CD8-positive, alpha-beta memory T cell (primary cell): ENCODE measurements at places on chromosomes 12 and 14.

GRCh38 chr12:27965966-27966365, 6.6 kb downstream of the PTHLH start:
- DNase-seq, result no peak

GRCh38 chr12:47141459-47141858, 61.7 kb upstream of the AMIGO2 start:
- no peak for DNase-seq

DNA sequence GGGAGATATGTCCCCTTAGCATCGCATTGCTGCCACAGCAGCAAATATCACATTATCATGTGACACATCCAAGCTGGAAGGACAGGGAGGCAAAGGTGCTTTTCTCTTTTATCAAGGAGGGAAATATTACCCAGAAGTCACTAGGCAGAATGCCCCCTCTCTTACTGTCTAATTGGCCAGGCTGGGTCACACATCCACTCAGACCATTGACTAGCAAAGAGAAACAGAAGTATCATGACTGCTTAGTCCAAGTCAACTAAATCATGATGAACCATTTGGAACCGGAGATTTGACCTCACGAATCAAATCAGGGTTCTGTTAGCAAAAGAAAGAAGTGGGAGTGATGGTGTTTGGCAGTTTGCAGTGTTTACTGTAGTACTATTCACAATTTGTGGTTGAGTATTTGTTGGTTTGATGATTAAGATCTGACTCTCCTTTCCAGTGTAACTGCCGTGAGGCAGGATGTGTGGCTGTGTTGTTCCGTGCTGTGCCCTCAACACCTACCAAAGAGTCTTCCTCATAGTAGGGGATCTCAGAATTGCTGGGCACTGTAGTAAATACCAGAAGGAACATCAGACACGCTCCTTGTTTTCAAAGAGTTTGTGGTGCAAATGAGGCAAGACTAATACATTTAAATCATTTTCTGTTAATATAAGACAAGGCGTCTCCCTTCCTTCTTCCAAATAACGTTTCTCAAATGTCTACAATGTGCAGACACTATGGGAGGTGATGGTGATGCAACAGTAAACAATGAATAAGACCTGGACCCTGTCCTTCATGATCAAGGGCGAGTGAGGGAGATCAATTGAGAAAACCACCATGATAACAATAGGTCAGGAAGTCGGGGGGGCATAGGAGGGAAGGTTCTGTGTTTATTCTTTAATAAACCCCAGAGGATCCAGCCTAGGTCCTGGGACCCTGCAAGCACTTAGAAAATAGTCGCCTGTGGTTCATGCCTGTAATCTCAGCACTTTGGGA, 194.4 kb upstream of the CRY1 start:
- no peak for DNase-seq

DNA sequence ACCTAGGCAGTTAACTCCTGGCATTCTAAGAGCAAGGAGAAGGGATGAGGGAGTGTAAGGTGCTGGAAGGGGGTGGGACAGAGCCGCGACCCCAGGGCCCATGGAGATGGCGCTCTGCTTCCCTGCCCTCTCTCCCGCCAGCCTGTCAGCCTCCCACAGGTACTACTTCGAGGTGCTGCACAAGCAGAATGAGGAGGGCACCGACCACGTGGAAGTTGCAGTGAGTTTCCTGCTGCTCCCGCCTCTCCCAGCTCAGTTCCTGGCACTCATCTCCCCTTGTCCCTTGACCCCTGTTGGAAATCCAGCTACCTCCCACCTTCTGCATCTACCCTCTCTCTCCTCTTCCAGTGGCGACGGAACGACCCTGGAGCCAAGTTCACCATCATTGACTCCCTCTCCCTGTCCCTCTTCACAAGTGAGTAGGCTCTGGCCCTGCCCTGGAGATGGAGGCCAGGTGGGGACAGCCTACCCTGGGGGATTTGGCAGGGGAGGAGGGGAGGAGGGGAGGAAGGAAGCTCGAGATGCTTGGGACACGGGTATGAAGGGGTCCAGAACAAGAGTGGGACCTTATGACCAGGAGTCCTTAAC, 88.2 kb downstream of the B4GALNT3 start:
- no peak for DNase-seq

DNA sequence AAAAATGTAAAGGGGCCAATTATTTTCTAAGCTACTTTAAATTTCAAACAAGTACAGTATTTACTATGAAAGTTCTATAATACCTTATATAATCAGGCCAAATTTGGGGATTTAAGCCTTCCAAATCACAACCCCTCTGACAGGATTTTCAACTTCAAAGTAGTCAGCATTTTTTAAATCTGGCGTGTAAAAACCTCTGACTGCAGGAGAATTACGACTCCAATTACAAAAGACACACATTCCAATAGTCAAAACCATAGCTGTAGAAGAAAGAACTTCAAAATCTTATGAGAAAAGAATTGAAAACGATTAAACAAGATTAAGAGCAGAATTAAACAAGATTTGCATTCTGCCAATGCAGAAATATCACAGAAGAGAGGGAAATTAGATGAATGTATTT, 12.7 kb downstream of the OSBPL8 start:
- no peak for DNase-seq

GRCh38 chr12:55051197-55051947, 31.6 kb downstream of the NEUROD4 start:
- no peak for DNase-seq

DNA sequence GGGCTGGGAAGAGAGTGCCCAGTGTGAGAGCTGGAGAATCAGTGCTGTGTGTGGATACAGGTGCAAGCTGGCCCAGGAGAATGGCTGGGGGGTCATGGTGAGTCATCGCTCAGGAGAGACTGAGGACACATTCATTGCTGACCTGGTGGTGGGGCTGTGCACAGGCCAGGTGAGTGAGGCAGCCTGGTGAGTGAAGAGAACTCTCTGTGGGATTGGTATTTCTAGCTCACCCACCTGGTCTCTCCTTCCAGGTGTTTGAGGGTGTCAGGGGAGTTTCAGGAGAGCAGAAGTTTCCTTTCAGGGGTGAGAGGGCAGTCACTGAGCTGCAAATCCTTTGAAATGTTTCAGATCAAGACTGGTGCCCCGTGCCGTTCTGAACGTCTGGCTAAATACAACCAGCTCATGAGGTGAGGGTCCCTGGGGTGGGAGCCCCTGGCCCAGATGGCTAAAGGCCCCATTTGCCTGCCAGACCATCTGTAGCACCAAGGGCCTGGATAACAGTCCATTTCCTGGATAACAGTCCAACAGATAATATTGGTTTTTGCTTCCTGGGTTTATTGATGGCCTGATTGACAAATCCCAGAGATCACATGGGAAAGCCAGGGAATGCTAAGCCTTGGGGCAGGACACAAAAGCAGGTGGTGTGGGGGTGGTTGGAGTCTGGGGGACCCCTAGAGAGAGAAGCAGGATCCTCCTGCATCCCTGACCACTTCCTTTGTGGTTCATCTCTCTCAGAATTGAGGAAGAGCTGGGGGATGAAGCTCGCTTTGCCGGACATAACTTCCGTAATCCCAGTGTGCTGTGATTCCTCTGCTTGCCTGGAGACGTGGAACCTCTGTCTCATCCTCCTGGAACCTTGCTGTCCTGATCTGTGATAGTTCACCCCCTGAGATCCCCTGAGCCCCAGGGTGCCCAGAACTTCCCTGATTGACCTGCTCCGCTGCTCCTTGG, 5.5 kb upstream of the ATN1 start:
- no peak for DNase-seq

DNA sequence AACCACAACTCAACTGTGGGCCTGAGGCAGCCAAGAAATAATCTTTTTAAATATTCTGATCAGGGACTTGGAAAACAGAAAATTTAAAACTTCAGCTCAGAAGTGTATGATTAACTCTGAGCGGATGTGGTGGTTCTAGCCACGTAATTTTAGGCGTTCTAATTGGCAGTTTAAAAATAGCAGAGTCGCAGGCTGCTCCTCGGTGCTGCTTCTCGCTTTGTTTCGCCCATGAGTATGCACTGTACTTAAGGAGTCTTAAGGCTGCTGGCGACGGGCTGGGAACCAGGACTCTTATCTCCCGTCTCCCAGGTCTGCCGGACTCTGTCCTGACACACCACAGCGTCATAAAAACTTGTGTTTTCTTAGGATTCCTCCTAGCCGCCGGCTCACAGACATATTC, 113.4 kb upstream of the PELI2 start:
- peak; percentile 28 for DNase-seq

- DNase-seq, result no peak
These were observed 35.7 kb downstream of the RIN3 start for GRCh38 chr14:92549105-92549858.

DNA sequence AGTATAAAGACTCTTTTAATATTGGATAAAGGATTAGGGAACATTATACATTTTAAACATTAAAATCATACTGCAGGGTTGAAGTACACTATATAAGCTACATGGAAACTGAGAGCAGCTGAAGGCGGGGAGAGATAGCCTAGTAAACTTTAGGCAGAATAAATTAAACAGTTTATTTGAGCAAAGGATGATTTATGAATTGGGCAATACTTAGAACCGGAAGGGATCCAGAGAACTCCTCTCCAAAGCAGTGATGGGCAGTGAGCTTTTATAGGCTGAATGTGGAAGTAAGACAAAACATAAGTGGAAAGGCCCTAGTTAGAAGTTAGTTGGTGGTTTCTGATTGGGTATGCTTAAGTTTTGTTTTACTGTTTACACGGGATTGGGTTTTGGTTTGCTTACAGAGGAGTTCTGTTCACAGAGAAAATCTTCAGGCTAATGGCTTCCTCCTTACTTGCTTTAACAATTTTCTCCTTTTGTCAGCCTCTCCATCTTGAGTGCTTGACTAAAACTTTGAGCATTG, 18.9 kb downstream of the LEMD3 start:
- no peak for DNase-seq

GRCh38 chr14:103196716-103197115, 73.5 kb downstream of the TNFAIP2 start:
- DNase-seq, result no peak

- DNase-seq, result no peak
These were observed 8.4 kb upstream of the TUBA1A start for GRCh38 chr12:49197256-49197655.

- DNase-seq, result no peak
These were observed 56.3 kb downstream of the CACNA1C start for GRCh38 chr12:2108975-2109671.

- no peak for DNase-seq
These were observed 5.5 kb upstream of the OAS1 start for GRCh38 chr12:112901271-112901670.

- no peak for DNase-seq
These were observed 12.0 kb upstream of the RTL1 start for GRCh38 chr14:100915560-100915959.

- DNase-seq, result no peak
These were observed 55.5 kb upstream of the SRSF5 start for GRCh38 chr14:69711477-69711876.

DNA sequence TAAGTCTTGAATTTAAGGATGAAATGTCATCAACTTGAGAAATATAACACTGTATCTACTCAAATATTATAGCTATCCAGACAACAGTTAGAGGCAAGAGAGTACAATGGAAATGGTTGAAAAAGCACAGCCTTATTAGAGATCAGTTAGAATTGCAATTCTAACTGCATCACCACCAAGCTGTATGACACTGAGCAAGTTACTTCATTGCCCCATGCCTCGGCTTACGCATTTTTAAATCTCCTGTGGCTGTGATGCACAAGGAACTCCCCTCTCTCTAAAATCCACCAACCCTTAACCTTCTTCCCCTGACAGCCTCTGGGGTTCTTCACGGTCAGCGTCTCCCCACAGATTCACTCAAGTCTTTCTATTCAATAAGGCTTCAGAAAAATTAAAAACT, 75.1 kb downstream of the MED13L start:
- DNase-seq, result no peak

DNA sequence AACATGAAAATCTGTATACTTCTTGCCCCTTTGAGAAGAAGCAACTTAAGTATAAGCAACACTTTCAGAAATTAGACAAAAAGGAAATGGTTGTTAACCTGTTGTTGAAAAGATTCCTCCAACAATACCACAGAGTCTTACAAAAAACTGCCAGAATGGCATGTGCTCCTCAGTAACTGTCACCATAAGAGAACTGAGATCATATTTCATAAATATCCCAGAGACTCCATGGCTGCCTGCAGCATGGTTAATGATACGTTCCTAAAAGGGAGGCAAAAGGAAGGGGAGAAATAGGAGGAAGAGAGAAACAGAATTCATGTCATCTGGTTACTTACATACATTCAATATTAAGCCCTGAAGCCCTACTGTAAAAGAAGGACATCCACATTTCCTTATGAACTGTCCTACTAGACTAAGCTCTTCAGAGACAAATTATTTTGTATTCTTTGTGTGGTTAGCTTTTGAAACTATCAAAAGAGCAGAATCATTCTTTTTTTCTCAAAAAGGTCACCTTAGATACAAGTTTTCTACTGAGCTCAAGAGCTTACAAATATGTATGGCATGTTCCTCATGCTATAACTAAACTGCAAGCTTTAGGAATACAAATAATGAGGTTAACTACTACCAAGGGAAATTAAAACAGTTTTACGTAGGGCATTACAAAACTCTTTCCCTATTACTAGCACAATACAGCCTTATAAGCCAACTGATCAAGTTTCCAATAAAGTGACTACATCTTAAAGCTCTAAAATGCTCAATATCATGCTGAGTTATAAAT, 37.8 kb downstream of the ERGIC2 start:
- no peak for DNase-seq

DNA sequence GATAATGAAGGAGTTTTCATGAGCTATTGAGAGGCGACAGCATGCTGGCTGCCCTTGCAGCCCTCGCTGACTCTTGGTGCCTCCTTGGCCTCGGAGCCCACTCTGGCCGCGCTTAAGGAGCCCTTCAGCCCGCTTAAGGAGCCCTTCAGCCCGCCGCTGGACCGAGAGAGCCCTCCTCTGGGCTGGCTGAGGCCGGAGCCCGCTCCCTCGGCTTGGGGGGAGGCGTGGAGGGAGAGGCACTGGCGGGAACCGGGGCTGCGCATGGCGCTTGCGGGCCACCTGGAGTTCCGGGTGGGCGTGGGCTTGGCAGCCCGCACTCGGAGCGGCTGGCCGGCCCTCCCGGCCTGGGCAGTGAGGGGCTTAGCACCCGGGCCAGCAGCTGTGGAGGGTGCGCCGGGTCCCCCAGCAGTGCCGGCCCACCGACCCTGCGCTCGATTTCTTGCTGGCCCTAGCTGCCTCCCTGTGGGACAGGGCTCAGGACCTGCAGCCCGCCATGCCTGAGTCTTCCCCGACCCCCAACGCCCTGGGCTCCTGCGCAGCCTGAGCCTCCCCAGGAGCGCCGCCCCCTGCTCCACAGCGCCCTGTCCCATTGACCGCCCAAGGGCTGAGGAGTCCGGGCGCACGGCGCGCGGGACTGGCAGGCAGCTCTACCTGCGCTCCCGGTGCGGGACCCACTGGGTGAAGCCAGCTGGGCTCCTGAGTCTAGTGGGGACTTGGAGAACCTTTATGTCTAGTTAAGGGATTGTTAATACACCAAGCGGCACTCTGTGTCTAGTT, 20.1 kb upstream of the PAWR start:
- no peak for DNase-seq

GRCh38 chr14:77457115-77457521, 283 bp downstream of the VIPAS39 start:
- DNase-seq, result no peak

DNA sequence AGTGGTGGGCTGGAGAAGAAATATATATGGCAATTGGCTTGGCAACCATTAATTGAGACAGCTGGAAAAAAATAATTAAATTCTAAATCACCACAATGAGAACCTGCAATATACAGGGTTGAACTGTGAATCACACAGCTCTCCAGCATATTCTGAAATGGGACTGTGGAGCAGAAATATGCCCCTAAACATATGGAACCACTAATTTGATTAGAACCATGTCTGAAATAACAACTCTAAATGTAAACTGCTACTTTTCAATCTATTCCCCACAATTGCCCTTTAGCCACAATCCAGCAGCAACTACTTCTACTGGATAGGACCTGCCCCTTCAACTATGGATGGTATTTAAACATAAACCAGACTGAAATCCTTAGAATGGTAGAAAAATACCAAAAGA, 330.4 kb downstream of the TRHDE start:
- no peak for DNase-seq
